ENCODE measurements at places on chromosomes 16 and 17.

- DNase-seq: no peak
Measured at GRCh38 chr16:53785044-53785443, 81.1 kb downstream of the FTO start.

DNA sequence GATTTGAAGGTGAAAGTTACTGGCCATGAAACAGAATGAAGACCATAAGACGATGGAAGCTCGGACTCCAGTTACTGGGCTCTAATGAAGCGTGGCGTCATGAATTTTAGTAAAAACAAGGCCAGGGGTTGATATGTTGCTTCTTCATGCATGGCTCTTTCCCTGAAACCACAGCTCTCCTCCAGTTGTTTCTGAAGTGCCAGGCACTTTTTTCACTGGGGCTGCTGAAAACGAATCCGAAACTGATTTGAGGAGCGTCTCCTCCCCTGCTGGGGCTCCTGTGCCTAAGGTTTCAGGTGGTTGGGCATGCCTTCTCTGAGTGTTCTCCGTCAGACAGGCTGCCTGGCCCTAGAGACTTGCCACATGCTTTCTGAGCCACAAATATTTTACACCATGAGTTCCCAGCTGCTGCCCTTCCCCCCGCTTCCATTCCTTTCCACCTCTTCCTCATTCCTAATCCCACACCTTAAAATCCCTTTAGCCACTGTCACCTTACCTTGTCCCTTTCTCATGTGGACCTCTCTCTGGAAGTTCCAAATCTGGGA is 3.7 kb upstream of the MYL4 start:
- peak; percentile 65 for DNase-seq

GRCh38 chr16:11326084-11326736 is 19.0 kb upstream of the RMI2 start:
- DNase-seq: no peak

DNA sequence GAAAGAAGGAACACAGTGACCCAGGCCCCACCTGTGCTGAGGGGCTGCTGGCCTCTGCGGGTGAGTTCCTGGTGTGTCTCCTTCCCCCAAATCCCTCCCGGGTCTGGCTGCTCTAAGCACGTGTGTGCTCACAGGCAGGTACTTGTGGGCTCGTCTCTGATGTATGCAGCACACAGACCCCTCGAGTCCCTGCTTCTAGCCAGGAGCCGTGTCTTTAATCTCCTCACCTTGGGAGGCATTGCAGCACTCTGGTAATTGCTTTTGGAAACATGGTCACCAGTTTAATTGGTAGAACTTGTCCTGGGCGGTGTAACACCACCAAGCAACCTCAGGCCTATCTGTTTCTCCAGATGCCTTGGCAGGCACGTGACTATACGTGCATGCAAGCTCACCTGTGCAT is 8.8 kb upstream of the RPL38 start:
- no peak for DNase-seq

- DNase-seq: no peak
Measured at GRCh38 chr17:14790521-14790920, 474.6 kb downstream of the PMP22 start.

- no peak for DNase-seq
Measured at GRCh38 chr17:18191967-18192366, 8.3 kb downstream of the ALKBH5 start.

GRCh38 chr17:29292071-29292991 is 1.6 kb downstream of the NUFIP2 start:
- peak; percentile 62 for DNase-seq

DNA sequence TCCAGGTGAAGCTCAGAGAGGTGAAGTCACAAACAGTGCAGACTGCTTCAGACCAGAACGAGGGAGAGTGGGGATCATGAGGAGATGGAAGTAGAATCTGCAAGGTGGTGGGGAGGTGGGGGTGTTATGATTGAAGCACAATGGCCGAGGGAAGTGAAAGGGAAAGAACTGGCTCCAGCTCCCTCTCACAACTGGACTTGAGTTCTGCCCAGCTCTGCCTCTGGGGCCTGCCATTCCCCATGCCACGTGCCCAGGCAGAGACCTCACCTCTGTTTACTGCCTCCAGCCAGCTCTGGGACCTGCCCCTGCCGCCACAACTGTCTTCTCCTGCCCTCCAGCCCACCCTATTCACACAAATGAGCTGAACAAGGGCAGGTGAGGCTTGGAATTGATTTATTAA is 2.5 kb downstream of the PNMT start:
- no peak for DNase-seq

DNA sequence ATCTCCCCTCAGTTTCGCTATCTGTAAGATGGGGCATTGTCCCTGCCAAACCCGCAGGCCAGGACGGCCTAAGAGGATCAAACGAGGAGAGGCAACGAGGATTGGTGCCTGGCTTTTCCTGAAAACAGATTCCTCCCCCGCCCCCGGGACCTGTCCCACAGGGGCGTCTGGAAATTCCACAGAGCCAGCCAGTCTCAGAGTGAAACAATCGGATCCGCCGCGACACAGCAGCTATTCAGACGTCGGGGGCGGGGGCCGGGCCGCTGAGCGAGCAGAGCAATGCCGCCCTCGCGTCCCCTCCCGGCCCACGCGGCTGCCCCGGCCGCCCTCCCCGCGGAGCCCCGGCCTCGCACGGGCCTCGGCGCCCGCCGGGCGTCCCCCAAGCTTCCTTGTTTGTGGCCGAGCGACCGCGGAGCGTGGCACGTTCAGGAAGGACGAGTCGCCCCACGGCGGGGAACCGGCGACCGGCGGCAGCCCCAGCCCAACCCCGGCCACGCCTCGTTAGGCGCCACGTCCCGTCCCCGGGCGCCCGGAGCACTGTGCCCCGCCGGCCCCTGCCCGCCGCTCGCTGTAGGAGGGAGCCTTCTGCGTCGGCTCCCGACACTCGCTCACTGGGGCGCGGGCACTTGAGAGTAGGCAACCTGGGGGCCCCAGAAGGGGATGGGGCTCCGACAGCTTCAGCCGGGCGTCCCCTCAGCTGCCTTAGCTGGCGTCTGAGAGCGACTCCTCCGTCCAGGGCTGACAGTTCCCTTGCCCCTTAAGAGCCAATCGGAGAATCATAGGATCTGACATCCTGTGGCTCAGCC is 29.6 kb upstream of the PHOSPHO1 start:
- peak; percentile 64 for DNase-seq

- DNase-seq: peak; percentile 34
Measured at GRCh38 chr16:27232061-27232900, 29.0 kb downstream of the KDM8 start.

DNA sequence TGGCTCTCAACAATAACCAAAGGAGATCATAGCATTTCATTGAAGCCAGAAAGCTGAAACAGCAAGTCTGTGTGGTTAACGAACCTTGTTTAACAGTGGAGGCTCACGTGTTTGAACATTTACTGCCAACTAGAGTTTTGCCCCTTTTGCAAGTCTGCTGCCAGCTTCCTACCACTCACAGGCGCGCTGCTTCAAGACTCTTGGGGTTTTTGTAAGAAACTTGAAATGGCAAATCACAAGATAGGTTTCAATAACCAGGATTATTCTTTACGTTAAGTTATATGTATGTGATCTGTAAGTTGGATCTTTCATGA is 1.2 kb downstream of the SNTB2 start:
- peak; percentile 15 for DNase-seq

DNA sequence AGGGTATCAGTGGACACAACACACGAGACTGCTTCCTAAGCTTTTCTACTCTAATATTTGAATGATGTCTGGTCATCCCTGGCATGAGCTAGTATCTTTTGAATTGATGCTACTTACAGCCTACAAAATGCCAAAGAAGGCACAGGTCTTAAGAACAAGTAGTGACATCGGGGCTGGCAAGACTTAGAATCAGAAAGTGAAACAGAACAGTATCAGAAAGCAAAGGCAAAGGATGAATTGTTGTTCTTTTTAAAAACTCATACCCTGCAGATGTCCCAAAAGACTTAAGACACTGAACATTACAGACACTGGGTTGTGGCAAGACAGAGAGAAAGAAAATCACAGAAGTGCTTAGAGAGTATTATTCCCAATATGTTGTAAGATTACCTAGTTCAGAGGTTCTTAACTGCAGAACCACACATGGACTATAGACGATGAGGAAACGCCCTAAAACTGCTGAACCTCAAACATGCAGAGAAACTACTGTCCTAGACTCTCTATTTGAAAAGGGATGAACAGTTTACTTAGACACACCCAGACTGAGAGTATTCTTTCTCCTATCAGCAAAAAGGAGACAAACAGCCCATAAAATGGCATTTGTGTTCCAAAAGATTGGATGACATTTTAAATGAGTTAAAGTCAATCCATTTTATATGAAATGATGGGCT is 12.5 kb downstream of the ZNF19 start:
- no peak for DNase-seq

- DNase-seq: no peak
Measured at GRCh38 chr16:71460941-71461340, 1.1 kb downstream of the ZNF23 start.

DNA sequence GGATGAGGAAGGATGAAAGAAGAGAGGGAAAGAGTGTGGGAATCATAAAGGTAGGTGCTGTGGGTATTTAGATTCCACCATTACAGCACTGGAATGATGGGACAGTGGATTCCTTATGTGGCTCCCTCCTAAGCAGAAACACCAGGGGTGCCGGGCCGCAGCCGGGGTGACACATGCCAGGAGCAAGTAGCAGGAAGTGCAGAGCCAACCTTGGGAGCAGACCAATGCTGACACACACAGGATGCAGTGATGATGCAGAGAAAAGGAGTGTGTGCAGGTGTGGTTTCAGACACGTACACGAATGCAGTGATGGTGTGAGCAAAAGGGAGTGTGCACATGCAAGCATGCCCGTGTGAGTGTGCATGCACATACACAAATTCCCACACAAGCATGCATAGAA is 338.0 kb downstream of the SLC39A11 start:
- DNase-seq: no peak

- no peak for DNase-seq
Measured at GRCh38 chr17:77388384-77389306, 247.9 kb downstream of the SEC14L1 start.

DNA sequence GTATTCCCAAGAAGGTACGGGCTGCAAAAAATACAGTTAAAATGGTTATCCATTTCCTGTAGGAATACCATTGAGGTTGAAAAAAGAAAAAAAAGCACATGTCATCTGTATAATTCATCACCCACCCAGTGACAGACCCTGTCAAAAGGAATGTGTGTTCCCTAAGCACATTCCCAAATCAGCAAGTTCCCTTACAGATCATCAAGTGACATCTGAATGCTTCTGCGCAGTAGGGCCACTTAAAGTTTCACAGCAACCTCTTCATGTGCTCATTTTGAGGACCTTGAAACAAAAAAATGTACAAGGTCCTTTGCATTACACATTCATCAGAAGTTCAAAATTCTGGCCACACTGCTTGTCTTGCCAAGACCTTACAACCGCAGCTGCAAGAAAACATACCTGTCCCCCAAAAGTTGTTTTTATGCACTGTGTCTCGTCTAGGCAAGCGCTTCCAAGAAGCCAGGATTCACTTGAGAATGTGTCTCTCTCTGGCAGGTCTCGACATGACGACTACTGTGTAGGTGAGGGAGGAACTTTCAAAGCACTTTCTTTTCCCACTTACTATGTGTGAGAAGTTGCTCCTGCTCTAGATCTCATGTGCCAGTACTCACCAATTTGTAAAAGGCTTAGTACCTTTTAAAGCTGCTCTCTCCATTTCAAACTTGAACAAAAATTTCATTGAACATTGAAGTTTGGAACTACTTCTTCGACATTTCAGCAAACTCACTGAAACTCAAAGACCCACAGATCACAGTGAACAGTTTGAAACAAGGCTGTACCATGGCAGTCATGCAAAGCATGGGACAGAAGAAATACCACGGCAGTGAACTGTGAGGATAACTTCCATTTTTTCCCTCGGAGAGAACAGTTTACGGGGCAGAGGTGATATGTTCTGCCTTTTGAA is 4.3 kb upstream of the POLG2 start:
- no peak for DNase-seq

DNA sequence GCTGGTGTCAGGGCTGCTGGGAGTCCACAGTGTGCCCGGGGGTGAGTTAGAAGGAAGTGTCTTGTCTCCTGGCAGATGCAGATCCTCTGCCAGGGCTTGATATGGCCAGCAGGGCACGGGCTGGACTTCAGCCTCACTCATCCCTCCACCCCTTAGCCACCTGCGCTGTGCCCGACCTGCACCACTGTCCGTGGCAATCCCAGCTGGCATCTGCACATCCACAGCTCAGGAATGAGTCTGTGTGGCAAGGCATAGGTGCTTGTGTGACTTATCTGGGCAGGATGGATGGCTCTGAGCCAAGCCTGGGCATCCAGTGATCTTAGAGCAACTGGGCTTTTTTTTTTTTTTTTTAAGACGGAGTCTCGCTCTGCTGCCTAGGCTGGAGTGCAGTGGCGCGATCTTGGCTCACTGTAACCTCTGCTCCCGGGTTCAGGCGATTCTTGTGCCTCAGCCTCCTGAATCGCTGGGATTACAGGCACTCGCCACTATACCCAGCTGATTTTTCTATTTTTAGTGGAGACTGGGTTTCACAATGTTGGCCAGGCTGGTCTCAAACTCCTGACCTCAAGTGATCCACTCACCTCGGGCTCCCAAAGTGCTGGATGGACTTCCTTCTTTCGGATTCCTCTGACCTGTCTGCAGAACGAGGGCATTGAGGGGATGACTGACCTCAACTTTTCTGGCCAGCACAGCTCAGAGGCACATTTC is 22.5 kb upstream of the CACNG1 start:
- DNase-seq: no peak

DNA sequence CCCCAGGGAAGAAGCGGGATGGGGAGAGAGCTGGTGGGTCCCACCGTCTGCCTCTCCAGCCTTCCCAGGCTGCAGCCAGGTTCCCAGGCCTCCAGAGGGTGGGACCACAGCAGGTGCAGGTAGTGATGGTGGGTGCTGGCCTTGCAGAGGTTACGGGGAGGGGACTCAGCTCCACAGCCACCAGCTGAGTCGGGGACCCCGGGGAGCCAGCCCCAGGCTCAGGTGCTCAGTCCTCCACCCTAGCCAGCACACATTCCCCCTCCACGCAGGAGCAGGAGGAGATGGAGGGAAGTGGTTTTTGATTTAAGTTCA is 5.0 kb downstream of the TP53I13 start:
- DNase-seq: no peak

- no peak for DNase-seq
Measured at GRCh38 chr17:40810494-40810893, 10.7 kb upstream of the KRT28 start.

GRCh38 chr16:56269811-56270684 is 78.8 kb downstream of the GNAO1 start:
- no peak for DNase-seq

GRCh38 chr16:87587636-87588035 is 14.7 kb upstream of the JPH3 start:
- no peak for DNase-seq

DNA sequence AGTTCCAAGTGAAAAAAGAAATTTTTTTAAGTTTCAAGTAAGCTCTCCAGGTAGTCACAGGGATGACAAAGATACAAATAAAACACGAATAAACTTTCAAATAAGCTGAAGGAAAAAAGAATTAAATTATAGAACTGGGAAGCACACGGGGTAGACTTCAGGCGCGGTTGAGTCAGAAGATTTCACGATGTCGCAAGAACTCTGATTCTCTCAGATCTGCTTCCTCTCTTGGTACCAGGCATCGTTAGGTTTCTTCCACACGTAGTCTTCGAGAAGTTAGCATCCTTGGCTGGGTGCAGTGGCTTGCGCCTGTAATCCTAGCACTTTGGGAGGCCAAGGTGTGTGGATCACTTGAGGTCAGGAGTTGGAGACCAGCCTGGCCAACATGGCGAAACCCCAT is 784.1 kb upstream of the RBFOX1 start:
- no peak for DNase-seq
